ENCODE measurements at places on chromosomes 12 and 14.

GRCh38 chr12:7806863-7807487, 17.8 kb downstream of the NANOG start:
- peak; percentile 63 for DNase-seq

GRCh38 chr12:16300122-16300521, 22.6 kb upstream of the SLC15A5 start:
- peak; percentile 50 for DNase-seq

DNA sequence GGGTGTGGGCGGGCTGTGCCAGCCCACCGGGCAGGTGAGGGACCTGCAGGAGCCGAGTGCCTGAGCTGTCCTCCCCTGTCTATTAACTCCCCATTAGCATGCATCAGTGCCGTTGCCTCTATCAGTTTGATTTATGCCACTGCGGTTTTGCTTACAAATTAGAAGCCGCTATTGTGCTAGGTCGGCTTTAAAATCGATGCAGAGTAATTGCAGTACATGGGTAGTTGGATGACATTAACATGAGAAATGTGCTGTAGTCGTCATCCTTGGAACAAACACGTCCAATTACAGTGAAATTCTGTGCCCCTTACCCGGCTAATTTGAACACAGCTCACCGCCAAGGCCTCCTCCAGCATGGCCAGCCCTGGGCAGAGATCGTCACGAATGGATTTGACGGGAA, 145.8 kb downstream of the TSPAN9 start:
- DNase-seq, result no peak

- DNase-seq, result no peak
Observed at GRCh38 chr12:46267575-46267824, 1.3 kb downstream of the SLC38A1 start.

DNA sequence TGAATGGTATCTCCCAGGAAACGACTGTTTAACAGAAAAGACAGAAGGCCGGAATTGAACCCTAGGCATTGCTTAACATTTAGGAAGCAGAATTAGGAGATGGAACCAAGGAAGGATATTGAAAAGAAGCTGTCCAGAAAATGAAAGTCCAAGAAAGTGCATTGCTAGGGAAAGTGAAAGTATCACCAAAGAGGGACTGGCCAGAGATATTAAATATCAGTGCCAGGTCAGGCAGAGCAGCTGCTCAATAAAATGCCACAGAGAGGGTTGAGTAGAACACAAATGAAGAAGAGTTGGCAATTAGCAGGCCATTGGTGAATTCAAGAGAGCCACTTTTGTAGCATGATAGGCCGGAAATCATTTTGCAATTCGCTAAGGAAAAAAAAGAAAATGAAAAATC, 101.6 kb downstream of the CFAP54 start:
- DNase-seq, result no peak

DNA sequence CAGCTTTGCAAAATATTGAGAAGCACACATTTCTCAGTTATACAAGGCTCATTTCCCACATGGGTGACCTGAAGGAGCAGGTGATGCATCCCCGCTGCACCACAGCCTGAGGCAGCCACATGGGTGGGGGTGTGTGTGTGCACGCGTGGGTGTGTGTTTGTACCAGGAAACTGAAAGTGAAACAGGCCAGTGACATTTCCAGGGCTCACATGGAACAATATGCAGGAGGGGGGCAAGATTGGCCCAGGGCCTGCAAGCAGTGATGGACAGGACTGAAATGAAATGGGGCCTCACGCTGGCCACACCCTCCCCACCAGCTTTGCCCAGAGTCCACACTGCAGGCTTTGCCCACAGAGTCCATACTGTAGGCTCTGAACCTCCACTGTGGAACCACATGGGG, 154.2 kb upstream of the PARP11 start:
- no peak for DNase-seq

All from iris pigment epithelial cell (primary cell).